Posterior cingulate gyrus (tissue), 11 donors: ENCODE measurements at places on chromosomes 2 and 18.

- DNase-seq: peak; percentile 92
Measured at GRCh38 chr2:192194265-192194865, 368 bp downstream of the TMEFF2 start.

GRCh38 chr18:34752056-34752455, 42.0 kb downstream of the DTNA start:
- no peak for DNase-seq

DNA sequence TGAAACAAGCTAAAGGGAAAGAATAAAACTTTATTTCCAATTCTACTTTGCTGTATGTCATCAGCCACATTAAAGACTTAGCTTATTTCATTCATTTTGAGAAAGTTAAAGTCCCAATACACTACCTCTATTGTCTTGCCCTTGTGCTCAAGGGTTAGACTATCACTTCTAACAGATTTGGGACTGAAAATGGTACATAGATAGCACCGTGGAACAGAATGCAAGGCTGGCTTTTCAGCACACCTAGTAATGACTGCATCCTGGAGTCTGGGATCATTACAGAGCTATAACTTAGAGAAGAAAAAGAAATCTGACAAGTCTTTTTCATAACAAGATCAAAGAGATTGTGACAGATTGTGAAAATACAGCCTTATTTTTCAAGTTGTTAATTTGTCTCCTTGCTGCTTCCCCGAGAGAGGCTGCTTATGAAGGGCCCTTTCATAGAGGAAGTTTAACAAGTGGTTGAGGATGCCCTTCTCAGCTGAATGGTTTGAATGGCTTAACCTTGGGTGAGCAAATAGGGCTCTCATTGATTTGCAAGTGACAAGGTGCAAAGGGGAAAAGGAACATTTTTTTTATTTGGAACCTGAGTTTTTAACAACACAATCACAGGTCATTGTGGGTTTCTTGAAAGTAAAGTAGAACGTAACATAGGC, 371.8 kb downstream of the EPHA4 start:
- no peak for DNase-seq

- DNase-seq: peak; percentile 23
Measured at GRCh38 chr18:2971741-2972552, 41.0 kb downstream of the LPIN2 start.

DNA sequence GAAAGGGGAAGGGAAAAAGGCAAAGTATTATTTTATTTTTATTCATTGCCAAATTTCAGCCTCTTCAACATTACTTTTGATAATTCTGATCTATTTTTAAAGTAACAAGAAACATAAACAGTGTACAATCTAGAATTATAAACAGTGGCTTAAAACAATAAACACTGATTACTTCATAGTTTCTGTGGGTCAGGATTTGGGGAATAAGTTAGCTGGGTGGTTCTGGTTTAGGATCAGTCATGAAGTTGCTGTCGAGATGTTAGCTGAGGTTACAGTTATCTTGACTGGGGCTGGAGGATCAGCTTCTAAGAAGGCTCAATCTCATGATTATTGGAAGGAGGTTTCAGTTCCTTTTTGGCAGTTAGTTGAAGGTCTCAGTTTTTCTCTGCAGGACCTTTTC, 109.2 kb downstream of the SCN2A start:
- DNase-seq: no peak

DNA sequence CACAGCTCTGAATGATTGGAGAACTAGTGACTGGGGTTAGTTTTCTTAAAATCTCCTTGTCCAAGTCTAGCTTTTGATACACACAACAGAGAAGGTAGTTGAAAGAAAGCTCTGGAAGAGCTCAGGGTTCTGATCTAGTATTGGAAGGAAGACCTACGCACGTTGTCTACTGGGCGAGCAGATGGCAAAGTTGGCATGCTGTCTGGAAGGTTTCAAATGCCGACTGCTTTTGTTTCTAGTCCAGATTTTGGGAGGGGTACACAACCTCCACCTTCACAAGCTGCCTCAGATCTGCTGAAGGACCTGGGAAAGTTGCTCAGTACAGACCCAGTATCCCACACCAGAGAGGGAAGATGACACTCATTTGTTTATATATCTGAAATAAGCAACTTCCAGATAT, 507.3 kb downstream of the RNF144A start:
- no peak for DNase-seq

GRCh38 chr2:178193823-178194599, at the start of gene OSBPL6:
Gene OSBPL6 (plus strand): TSS chr2:178194512. CDS start chr2:178306185, 111,673 bp downstream.
- peak; percentile 97 for DNase-seq

GRCh38 chr2:205656941-205657340, 25.4 kb upstream of the NRP2 start:
- no peak for DNase-seq

GRCh38 chr2:216210701-216211540, 101.8 kb downstream of the XRCC5 start:
- DNase-seq: no peak

DNA sequence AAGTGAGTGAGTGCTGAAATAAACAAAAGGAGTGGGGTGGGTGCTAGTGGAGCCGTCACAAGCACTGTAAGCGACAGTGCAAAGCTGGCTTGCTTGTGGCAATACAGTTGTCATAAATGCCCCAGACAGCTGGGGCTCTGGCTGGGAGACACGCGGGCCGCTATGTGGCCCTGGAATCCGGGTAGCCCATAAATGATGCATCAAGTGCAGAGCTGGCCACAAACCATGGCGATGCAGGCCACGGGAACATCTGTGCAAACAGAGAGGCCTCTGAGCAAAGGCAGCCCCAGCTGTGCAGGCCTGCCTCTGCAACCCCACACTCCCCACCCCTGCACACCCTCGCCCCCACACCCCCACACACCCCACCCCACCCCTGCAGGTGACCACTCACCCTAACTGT, 349.2 kb upstream of the ID2 start:
- DNase-seq: no peak

- no peak for DNase-seq
Measured at GRCh38 chr2:168241208-168241607, 6.2 kb downstream of the STK39 start.
